ENCODE measurements at places on chromosomes 5 and 9. TPM values are rescaled to one million over a fixed set of nuclear protein-coding genes. Genes with fewer than 3 reads are reported as not detected.

DNA sequence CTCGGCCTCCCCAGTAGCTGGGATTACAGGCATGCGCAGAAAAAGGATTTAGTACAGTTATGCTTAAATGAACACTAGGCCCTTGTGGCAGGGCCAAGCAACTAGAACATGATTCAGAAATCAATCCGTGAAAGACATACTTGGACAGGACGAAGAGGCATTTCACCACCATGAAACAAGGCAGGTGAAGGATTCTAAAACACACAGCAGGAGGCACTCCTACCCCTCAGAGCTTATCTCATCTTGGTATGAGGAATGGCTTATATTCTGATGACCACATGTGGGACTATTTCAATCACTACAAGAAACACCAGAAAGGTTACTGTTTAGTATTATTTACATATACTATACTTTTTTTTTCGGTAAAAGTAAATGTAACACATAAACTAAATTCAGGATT, 15.7 kb downstream of the OR2S2 start:
- DNase-seq = no peak

DNA sequence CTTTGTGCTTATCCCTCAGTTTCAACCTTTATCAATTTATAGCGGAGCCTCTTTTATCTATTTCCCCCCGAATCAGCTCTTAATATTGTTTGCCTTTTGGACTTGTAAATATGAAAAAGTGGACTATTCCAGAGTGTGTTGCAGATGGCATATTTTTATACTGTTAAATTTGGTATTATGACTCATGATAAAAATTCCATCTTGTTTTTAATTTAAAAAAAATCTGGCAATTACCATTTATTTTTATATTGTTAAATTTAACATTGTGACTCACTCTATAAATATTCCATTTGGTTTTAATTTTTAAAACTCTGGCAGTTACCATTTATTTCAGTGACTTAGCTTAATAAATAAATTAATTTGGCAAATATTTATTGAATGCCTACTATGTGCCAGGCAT, 37.5 kb downstream of the RBM27 start:
- no peak for DNase-seq

- DNase-seq = no peak
These were observed 24.2 kb downstream of the GALNT12 start for GRCh38 chr9:98831696-98832095.

DNA sequence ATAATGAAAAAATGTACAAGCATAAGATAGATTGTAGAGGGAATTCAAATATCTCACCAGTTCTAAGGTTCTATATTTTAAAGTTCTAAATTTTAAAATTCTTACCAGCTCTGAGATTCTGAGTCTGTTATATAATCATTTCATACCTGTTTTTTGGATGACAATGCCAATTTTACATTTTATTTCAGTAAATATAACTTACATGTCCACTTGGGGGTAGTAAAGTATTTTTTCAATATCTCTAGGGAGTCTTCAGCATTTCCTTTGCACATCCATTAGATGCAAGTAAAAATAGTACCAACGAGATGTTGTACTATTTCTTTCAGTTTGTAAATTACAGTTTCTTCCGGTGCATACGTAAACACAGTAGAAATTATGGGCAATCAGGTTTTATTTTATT, 25.7 kb downstream of the NMUR2 start:
- DNase-seq = peak; percentile 12

- no peak for DNase-seq
These were observed 61.9 kb downstream of the TLE1 start for GRCh38 chr9:81627481-81627880.

DNA sequence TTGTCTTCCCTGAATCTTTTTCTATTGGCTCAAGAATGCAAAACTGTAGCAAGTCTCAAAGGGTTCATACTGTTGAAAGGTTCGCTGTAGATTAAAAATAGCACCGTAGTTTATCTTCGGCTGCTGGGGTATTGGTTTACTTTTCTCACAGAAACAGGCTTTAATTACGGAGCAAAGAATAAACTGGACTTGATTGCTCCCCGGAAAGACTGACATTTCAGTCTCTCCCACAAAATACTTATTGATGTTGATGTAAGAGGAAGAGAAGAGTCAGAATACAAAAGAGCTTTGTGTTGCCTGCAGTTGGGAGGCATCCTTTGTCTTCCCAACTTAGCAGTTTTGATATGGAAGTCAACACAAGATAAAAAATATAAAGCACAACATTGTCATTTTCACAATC, 183.9 kb upstream of the DMAC1 start:
- no peak for DNase-seq

DNA sequence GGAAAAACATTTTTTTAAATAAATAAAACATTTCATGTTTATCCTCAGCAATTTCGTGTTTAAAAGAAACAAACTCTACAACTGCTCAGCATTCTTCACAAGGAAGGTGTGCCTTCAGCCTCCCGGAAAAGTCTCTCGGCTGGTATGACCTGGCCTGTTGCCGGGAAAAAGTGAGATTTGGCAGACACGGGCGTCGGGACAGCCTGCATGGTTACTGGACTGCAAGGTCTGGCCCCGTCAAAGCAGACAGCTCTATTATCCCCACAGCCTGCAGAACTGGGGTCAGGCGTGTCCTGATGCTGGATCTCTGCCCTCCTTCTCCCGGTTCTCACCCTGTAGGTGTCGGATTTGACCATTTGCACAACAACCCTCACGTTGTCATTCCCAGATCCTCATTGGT, 120.3 kb upstream of the SPATA31C2 start:
- DNase-seq = peak; percentile 64

DNA sequence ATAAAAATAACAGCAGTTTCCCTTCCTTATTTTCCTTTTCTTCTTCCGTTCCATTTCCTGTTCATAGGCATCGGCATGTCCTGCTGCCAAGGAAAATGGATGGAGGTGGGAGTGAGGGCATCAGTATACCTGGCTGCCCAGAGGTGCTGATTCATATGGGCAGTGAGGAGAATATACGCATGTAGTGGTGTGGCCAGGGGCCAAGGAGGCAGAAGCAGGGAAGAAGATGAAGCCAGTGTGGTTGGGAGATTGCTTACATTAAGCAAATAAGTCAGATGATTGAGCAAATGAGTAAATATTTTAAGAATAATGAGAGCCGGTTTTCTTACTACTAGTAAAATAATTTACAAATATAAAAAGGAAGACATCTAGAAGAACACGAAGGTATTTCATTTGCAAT, 344.9 kb upstream of the PAPPA start:
- DNase-seq = no peak

DNA sequence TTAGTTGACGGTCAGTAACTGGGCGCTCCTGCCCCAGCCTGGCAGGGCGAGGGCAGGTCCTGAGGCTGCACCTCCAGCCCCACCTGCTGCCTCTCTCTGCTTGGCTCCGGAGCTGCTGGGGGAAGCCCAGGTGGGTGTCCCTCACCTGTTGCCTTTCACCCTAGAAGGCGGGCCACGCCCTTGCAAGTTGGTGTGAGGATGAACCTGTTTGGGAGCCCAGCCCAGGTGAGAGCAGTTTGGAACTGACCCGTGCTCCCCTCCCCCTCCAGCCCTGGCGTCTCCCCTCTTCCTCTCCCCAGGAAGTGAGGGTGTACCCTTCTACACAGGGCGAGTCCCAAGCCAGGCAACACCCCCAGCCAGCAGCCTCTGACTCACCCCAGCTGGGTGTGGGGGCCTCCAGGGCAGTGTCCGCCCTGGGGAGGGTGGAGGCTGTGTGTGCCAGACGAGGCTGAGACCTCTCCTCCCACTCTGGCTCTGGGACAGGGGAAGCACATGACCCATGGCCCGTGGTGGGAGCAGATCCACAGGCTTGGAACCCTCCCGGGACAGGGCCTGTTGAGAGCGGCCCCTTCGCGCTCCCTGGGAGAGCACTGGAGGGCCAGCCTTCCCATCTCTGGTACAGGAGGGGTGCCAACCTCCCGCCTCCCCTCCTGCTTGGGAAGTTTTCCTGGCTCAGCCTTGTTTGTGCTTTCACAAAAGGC, 10.4 kb downstream of the LRRC8A start:
- DNase-seq = peak; percentile 95

DNA sequence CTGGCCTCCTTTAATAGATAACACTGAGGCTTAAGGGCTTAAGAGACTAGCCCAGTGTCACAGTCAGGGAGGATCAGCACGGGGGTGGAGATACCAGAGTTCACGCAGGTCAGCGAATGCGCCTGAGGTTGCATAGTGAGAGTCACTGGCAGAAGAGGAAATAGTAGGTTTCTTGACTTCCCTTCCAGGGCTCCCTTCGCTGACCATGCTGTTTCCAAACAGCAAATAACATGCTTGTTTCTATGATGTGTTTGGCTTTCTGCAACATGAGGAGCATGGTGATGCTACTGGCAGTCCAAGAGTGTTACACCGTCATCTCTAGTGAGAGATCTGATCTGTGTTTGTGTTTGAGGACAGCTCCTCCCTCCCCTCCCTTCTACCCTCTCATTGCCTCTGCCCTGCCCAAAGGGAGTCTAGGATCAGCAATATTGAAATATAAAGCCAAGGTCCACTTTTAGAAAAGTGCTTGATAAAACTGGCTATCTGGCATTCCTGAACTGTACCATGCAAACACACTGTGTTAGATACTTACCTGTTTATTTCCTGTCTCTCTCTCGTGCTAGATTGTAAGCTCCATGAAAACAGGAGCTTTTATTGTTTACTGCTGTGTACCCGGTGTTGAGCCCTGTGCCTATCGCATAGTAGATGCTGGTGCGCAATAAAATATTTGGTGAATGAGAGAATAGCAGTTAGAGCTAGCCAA, 12.3 kb downstream of the TLE4 start:
- peak; percentile 53 for DNase-seq

DNA sequence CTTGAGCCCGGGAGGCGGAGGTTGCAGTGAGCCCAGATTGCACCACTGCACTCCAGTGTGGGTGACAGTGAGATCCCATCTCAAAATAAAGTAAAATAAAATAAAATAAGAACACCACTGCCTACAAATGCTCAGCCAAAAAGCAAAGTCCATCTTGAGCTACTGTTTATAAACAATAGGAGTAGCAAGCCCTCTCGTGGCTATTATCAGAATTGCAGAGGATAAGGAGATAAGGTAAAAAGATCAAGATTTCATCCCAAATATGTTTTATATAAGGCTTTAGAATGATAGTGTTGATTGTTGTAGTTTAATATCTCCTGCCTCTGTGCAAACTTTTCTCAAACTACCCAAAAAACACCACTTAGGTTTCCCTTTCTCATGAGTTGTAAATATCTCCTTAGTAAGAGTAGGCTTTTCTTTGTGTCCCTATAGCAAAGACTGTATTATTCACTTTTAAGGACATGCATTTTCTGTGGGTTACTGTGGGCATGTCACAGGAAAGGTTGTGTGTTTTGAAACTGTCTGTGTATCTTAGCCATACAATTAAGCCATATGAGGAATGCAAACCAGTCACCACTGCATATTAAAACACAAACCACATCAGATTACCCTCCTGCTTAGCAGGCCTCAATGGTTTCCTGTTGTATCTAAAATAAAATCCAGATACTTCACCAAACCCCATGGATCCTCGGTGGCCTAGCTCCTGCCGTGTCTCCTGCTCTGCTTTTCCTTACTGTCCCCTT, 31.8 kb upstream of the CKS2 start:
- DNase-seq = no peak

- no peak for DNase-seq
These were observed 121.2 kb downstream of the PALM2AKAP2 start for GRCh38 chr9:109901201-109901600.

GRCh38 chr5:6435356-6435755, 13.3 kb upstream of the UBE2QL1 start:
- DNase-seq = peak; percentile 35

- DNase-seq = no peak
These were observed 815 bp upstream of the ODF2 start for GRCh38 chr9:128454991-128455390.

GRCh38 chr5:145682197-145682899, 152.8 kb downstream of the PRELID2 start:
- no peak for DNase-seq

DNA sequence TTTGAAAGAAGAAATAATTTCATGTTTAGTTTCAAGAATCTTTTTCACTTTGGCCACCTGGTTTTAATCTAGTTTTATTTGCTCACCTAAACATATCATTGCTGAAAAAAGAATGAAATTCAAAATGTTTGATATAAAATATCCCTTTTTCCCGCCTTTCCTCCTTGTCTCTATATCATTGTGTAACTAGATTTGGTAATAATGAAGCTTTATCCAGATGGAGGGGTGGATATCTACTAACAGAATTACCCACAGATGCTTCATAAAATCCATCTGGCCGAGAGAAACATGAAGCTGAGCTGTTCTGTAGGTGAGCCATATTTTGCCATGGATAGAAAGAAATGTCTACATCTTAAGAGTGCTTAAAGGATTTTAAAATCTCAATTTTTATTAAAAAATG, 214.7 kb downstream of the ICE1 start:
- DNase-seq = no peak

- DNase-seq = peak; percentile 95
These were observed 65.2 kb upstream of the SLC25A51 start for GRCh38 chr9:37969130-37969529.

DNA sequence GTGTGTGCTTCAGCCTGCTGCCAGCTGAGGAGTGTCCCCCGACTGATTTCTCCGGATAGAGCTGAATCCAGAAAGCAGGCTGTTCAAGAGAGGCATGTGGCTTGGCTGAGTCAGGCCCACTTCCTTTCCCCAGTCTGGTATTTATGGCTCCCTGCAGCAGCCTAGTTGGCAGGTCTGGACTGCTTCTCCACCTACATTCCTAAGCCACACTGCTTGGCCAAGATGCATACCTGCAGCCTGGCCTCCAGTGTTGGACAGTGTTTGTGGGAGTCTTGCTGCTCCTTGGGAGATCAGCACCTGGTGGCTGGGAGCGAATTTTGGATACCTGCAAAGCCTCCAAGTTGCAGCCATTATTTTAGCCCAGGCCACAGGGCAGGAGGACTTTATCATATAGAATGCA, 670.8 kb downstream of the ACTL7B start:
- peak; percentile 35 for DNase-seq

DNA sequence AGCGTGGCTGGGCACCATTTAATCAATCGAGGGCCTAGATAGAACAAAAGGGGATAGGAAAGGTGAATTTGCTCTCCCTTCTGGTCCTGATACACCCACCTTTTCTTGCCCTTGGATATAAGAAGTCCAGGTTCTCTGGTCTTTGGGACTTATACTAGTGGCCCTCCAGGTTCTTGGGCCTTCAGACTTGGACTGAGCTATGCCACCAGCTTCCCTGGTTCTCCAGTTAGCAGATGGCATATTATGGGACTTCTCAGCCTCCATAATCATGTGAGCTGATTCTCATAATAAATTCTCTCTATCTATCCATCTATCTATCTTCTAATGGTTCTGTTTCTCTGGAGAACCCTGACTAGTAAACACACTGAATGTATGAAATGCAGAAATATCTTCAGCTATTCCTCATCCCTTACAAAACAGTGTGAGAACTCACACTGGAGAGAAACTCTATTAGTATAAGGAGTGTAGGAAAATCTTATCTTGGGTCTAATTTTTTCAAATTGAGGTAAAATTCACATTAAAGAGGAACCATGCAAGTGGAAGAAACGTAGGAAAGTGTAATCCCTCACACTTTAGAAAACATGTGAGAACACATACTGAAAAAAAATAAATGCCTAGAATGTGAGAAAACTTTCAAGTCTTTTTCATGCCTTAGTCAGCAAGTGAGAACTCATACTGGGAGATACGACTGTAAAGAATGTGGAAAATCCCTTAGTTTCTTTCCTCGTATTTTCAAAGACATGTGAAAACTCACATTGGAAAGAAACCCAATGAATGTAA, 15.5 kb downstream of the PCDHB15 start:
- DNase-seq = no peak

- no peak for DNase-seq
These were observed 59.7 kb upstream of the ANKRD33B start for GRCh38 chr5:10503997-10504793.

Gene LECT2
- not detected for total RNA-seq

Gene MATR3
- total RNA-seq = 73.6 TPM

Gene GPR151
- total RNA-seq = not detected

Gene GADD45G
- total RNA-seq = 103 TPM

Gene UGT3A1
- total RNA-seq = not detected

Gene GABBR2
- not detected for total RNA-seq

Gene LIX1
- 1.3 TPM for total RNA-seq

Gene SPATA31A3
- total RNA-seq = not detected
